Glutamatergic neuron (in vitro differentiated cells): ENCODE measurements at places on chromosomes 4 and X.

DNA sequence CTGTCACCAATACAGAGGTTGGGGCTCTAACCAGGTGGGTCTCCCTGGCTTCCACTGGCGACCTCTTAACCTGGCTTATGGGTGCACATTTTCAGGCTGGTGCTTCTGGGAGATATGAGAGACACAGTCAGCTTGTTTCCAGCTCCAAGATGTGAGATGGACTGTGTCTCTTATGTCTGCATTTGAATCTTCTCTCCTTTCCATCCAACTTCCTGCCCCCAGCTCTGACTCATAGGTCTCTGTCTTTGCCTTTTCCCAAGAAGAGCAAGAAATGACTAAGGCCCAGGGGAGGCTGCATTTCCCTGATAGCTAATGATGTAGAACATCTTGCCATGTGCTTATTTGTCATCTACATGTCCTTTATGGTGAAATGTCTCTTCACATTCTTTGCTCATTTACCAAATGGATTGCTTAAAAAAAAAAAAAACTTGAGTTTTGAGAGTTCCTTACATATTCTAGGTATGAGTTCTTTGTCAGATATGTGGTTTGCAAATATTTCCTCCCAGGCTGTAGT lies 3.2 kb upstream of the UXT start:
- no peak for DNase-seq

GRCh38 chr4:1010395-1011021 lies 918 bp upstream of the FGFRL1 start:
- DNase-seq, result peak; percentile 54

- no peak for DNase-seq
Measured at GRCh38 chr4:184287697-184288255, 70.1 kb upstream of the ENPP6 start.

DNA sequence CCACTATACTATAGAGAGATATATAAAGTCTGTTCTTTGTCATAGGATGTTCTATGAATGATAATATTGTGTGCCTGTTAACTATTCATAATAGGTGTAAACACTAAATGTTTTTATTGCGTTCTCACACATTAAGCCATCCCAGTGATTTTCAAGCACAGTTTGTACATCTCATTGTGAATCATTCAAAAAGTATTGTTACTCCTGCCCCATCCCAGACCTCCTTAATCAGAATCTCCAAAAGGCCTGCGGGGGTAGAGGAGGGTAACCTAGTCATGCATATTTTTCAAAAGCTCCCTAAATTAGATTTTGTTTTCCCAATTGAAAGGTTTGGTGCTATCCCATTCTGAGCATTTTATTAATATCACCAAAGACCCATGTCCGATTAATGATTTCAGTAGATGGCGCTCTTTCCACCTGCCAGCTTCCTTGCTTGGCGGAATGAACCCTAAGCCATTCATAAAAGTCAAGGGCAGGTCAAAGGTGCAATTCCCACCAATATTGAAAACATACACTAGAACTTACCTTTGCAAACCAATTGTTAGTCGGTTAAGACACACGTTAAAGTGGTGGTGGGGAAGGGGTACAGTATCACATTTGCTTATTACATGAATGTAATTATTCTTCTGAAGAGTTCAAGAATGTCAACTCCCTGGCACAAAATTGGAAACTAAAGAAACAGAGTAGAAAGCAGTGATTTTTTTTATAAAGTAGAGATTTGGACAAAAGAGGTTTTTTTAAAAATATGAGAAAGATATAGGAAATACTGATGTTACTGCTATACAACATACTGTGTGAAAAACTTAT lies 5.8 kb upstream of the TET2 start:
- no peak for DNase-seq

DNA sequence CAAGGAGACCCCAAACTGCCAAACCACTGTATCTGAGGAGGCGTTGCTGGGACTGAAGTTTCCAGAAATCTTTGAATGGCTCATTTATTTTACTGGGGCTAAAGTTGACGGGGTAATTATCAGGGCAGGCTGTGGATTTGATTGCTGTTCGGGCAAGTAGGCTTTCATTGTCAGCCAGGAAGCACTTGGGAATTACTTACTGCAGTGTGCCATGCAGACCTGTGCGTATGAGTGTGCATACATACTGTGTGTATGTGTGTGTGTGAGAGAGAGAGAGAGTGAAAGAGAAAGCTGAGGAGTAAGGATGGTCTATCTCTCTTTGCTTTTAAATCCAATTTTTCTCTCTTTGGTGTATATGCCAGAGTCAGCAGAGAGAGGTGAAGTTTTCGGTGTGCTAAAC lies 122.7 kb downstream of the NPNT start:
- DNase-seq, result no peak

- peak; percentile 59 for DNase-seq
Measured at GRCh38 chr4:145557720-145558119, 61.5 kb upstream of the MMAA start.

- DNase-seq, result no peak
Measured at GRCh38 chrX:10524578-10524977, 95.8 kb downstream of the MID1 start.

DNA sequence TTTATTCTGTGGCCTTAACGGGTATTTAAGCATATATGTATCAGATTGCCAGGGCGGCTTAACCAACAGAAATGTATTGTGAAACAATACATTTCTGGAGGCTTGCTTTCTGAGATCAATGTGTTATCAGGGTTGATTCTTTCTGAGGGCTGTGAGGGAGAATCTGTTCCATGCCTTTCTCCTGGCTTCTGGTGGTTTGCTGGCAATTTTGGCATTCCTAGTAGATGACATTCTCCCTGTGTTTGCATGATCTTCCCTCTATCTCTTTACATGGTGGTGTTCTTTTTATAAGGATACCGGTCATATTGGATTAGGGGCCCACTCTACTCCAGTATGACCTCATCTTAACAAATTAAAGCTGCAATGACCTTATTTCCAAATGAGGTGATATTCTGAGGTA lies 16.9 kb upstream of the CEP135 start:
- no peak for DNase-seq

- DNase-seq, result no peak
Measured at GRCh38 chr4:48175328-48175727, 41.3 kb upstream of the TXK start.
